ENCODE measurements at places on chromosomes 7 and 10. TPM values are rescaled to one million over a fixed set of nuclear protein-coding genes. Genes with fewer than 3 reads are reported as not detected.

The VIPR2 gene
- total RNA-seq = not detected

DNA sequence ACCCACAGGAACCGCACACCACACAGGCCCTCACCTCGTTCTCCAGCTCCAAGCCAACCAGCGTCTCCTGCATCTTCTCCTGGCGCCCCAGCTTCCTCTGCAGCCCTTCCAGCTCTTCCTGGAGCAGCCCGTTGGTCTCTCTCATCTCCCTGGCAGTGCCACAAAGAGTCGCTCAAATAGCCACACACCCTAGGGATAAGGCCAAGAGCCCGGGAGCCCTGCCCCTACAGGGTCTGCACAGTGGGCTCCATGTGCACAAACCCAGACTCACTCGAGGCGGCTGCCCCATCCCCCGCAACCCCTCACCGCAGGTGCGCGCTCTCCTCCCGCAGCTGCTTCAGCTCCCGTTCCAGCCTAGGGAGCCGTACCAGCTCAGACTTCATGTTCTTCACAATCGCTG lies 16.9 kb downstream of the MAD1L1 start:
- H3K4me1 ChIP-seq = no peaks in the 10 kb centered on the region
- no peak overlapping the region for H3K4me3 ChIP-seq
- peaks cover 93% of the 10 kb centered on the region for H3K36me3 ChIP-seq
- H3K27me3 ChIP-seq = no peaks in the 10 kb centered on the region

DNA sequence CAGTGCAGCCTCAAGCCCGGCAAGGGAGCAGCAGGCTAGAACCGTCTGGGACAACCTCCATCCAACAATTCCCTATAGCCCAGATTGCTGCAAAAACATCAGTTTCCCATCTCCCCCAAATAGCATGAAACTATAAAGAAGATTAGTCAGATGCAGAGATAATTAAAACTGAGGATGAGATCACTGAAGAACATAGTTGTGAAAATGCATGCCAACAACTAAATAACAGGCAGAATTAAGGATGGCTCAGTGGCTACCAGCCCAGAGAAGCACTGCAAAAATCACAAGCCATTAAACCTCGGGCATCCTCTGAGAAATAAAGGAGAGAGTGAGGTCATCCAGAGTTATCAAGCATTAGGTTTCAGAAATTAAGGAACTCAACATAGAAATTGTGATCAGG lies 427.1 kb downstream of the TNS3 start:
- H3K27me3 ChIP-seq = peaks cover 4% of the 10 kb centered on the region
- H3K36me3 ChIP-seq = no peaks in the 10 kb centered on the region
- no peak overlapping the region for H3K27ac ChIP-seq
- no peak for DNase-seq
- peaks cover 20% of the 10 kb centered on the region for H3K4me1 ChIP-seq

DNA sequence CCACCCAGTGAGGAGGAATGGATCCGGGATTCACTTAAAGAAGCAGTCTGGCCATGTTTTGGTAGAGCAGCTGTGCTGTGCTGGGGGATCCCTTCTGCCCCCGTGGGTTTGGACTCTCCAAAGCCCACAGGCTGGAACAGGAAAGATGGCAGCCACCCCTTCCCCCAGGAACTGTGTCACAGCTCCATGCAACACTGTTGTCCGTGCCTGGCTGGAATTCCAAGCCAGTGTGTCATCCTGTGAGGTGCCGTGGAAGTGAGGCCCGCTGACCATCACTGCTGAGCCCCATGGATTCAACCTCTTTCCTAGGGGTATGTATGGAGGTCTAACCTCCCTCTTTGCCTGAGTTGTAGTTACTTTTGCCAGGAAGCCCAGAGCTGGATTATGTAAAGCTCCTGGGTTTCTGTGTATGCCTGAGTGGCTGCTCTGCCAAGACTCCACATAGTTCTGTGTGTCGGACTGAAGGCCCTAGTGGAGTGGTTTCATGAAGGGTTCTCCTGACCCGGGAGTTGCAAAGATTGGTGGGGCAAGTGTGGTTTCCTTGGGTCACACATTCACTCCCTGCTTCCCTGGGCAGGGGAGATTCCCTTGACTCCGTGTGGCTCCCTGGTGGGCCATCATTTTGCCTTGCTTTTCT lies 35.1 kb upstream of the PCGF5 start:
- H3K27ac ChIP-seq = no peak overlapping the region
- no peak overlapping the region for H3K4me3 ChIP-seq
- H3K4me1 ChIP-seq = peaks cover 80% of the 10 kb centered on the region
- no peak for DNase-seq
- H3K27me3 ChIP-seq = no peaks in the 10 kb centered on the region

DNA sequence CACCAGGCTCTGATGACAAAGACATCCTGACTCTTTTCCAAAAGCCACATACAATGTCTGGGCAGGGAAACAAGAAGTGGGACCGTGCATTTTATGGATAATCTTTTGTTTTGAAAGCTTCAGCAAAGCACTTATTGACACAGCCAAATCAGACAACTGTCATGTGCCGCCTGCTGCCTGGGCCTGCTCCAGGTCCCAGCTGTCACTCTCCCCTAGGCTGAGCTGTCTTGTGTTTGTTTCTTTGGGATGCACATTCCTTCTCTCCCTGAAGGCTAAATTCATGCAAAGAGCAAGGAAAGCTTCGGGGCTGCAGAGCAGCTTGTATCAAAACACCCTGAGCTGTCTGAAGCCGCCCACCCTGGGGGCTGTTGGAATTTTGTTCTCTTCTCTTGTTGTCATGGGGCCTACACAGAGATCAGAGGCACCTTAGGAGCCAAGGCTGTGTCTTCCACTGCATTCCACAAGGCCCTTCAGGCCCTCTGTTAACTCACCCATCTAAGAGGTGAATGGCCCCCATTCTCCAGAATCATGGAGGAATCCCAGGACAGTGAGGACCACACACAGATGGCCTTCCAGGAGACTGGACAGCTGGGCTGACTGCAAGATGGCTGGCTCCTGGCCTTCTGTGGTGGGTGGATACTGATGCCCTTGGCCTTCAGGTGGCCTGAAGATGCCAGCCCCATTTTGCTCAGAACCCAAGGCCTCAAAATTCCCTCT lies 17.8 kb upstream of the SLC18A2 start:
- no peaks in the 10 kb centered on the region for H3K36me3 ChIP-seq
- no peak for DNase-seq
- H3K4me1 ChIP-seq = no peaks in the 10 kb centered on the region
- H3K27ac ChIP-seq = no peak overlapping the region
- H3K4me3 ChIP-seq = no peak overlapping the region
- peaks cover 4% of the 10 kb centered on the region for H3K27me3 ChIP-seq

The AKR1B1 gene
- total RNA-seq = 88.9 TPM

Data from activated B cell treated with CpG ODN at 0.5 μM for 24 hours (primary cell).